ENCODE measurements at places on chromosomes 1 and 21. TPM values are rescaled to one million over a fixed set of nuclear protein-coding genes. Genes with fewer than 3 reads are reported as not detected.

CRYBG2 gene
- total RNA-seq: not detected

DNA sequence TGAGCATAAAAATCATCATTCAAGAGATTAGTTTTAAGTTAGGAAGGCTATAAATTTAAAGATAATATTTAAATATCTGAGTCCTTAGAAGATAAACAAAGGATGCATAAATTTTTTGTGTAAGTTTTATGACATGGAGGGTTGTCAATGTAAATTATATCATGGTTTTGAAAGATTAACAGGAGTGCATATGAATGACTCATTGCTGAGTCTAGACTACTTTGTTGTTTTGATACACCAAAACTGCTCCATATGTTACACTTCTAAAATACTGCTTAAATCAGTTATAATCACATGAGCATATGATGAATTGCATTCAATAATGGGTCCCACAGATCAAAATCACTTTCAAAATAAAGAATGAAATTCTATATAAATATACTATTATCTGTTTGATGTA, 312.5 kb downstream of the KCNT2 start:
- DNase-seq: no peak

DNA sequence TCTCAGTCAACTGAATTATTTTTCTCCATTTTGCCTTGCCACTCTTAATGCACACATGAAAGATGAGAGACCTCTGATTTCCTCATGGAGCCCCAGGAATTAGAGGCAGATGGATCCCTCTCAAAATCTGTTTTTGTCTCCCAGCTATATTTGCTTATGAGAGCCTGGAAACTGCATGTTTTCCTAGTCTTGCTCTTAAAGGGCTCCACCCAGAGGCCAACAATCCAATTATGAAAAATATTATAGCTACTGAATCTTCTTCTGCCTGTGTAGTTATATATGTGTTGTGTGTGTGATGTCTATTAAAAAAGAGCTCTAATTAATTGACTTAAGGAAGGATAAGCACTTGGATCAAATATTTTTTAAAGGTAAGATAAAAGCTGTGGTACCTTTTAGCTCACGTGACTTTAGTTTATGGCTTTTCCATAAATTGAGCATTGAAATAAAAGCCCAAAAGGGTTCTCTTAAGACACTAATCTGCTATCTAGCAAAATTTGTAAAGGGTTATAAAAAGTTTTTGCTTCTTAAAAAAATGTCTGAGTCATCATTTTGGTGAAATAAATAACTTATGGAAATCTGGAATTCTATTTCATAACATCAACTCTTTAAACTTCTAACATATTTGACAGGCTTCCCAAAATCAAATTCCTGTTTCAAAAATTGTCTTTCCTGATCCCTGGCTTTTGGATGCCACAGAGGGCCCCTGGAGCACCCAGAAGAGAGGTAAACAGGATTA, 31.2 kb upstream of the TSPEAR start:
- peak; percentile 63 for DNase-seq

TCHHL1 gene
- total RNA-seq: not detected

DNA sequence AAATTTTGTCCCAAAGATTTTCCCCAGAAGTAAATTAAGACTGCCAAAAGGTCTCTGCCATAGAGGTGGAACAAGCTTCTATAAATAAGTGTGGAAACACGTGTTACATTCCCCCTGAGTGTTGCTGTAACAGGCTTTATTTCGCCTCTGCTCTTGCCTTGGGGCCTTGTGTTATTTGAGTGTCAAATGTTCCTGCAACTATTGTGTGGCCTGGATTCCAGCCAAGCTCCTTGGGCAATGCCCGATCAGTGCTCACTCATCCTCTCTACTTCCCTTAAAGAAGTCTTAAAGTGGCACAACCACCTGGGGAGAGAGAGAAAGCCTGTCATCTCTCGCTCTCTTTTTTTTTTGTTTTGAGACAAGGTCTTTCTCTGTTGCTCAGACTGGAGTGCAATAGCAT, 156.7 kb downstream of the NR5A2 start:
- DNase-seq: no peak

DNA sequence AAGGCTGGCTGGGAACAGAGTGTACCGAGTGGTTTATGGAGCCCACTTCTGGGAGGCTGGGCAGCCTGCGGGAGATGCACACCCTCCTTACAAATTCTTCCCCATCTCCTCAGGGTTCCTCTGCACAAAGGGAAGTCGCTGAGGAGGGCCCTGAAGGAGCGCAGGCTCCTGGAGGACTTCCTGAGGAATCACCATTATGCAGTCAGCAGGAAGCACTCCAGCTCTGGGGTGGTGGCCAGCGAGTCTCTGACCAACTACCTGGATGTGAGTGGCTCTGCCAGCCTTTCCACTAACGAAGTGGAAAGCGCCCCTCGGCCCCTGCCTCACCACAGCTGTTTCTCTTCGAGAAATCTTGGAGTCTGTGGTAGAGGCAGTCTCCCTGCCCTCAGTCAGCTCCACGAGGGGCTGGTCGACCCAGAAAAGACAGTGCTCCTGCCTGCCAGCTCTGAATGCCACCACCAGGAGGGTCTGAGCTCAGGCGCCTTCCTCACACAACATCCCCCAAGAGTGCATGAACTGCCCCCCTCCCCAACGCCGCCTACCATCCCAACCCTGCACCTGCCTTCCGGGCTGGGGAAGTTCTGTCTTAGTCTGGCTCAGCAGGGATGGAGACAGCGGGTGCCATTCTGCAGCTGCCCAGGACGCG, 31.8 kb downstream of the PROK1 start:
- DNase-seq: no peak

DNA sequence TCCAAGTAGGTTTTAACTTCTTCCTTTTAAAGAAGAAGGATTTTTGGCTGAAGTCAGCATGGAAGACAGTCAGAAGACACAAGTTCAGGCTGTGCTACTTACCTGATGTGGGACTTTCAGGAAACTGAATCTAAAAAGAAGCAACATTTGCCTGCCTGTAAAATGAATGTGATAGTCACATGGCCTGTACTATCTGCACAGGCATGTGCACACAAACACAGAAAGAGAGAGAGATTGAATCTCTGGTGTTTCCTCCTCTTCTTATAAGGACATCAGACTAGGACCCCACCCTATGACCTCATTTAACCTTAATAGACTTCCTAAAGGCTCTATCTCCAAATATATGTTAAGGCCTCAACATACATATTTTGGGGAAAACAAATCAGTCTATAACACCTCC, 542.9 kb downstream of the PLPP3 start:
- no peak for DNase-seq

DNA sequence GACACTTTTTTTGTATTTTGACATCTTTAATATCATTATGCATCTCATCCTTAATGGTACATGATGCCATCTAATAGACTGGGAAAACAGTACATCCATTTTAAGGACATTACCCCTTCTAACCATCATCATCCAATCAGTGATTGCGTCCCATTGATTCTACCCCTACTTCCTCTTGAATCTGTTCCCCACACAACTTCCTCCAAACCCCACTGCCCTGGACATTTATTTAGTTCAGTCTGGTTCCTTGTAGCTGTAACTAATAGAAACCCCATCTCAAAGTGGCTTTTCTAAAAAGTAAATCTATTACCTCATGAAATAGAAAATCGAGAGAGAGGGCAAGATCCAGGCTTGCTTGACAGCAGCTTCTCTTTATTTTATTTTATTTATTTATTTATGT, 2.1 kb upstream of the ITLN1 start:
- no peak for DNase-seq

GRCh38 chr1:198677027-198677426, 38.2 kb downstream of the PTPRC start:
- DNase-seq: no peak

DNA sequence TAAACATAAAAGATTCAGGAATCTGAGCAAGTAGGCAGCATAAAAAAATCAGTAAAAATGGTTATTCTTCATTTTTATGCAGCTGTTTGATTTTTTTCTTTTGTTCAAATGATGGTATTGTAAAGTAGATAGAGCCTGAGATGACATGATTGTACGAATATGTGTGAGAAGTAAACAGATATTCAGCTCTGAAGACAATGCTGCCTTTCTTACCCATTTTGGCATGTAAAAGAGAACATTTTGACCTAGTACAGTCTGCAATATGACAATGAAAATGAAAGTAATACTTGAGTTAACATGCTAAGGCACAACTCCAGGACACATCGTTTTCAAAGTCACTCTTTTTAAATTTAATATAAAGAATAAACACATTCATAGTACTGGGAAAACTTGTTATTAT, 95.7 kb upstream of the NCAM2 start:
- DNase-seq: no peak

CLDN17 gene
- not detected for total RNA-seq

DNA sequence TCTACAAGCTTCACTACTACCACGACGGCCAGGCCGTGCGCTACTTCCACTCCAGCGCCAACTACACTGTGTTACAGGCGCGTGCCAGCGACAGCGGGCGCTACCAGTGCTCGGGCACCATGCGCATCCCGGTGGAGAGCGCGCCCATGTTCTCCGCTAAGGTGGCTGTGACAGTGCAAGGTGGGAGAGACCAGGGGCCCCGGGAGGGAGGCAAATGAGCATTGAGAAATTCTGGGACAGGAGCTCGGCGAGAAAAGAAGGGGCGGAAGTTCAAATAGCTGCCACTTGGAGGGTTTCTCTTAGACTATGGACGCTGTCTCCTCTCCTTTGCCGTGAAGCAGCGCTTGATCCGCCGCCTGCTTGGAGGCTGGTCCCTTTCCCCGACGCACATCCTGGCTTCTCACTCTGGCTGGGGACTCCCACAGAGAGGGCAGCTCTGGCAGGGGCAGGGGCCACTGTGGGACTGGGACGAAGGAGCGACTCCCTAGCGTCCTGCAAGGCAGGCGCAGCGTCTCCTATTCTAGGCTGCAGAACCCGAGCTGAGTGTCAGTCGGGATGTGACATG, 4.6 kb downstream of the FCRLB start:
- peak; percentile 86 for DNase-seq
